A549 treated with CpdA at 1 μM for 4 hours (cell line): ENCODE measurements at places on chromosomes 5 and 9. TPM values are rescaled to one million over a fixed set of nuclear protein-coding genes. Genes with fewer than 3 reads are reported as not detected.

The SAXO1 gene
- not detected in 5 replicates for total RNA-seq

The BARX1 gene
- 7.1 to 12.5 TPM (median 11.0 TPM) in 5 replicates for total RNA-seq

The OR1J2 gene
- 0.06 to 0.15 TPM in 2 of 5 replicates, not detected in the others for total RNA-seq

The IRX4 gene
- total RNA-seq: 0.15 to 0.29 TPM (median 0.26 TPM) in 5 replicates

The TPM2 gene
- total RNA-seq: 578 to 668 TPM (median 633 TPM) in 5 replicates

The MSMP gene
- 0.25 to 0.63 TPM in 2 of 5 replicates, not detected in the others for total RNA-seq

The GBGT1 gene
- 1.6 to 3.0 TPM (median 2.8 TPM) in 5 replicates for total RNA-seq

The MZB1 gene
- 0.16 TPM in 1 of 5 replicates, not detected in the others for total RNA-seq

The SELENOP gene
- 0.17 to 0.57 TPM (median 0.41 TPM) in 4 of 5 replicates, not detected in the other for total RNA-seq

The PPP1R26 gene
- 15.3 to 21.2 TPM (median 18.7 TPM) in 5 replicates for total RNA-seq

The CYSRT1 gene
- 3.3 to 5.0 TPM (median 4.0 TPM) in 5 replicates for total RNA-seq

The LARP1 gene
- total RNA-seq: 116 to 149 TPM (median 138 TPM) in 5 replicates

The SPINK13 gene
- total RNA-seq: not detected in 5 replicates

The AFAP1L1 gene
- total RNA-seq: 4.4 to 6.3 TPM (median 5.5 TPM) in 5 replicates

The LRRTM2 gene
- not detected in 5 replicates for total RNA-seq

The LIX1 gene
- total RNA-seq: not detected in 5 replicates

The C9orf78 gene
- total RNA-seq: 49.0 to 57.3 TPM (median 49.9 TPM) in 5 replicates

The TEK gene
- 0.03 to 0.08 TPM (median 0.06 TPM) in 5 replicates for total RNA-seq

The GADD45G gene
- total RNA-seq: 0.16 to 0.40 TPM (median 0.35 TPM) in 4 of 5 replicates, not detected in the other

The PFN3 gene
- not detected in 5 replicates for total RNA-seq

The PCDHA5 gene
- total RNA-seq: 0.44 to 0.75 TPM (median 0.63 TPM) in 5 replicates

The MSX2 gene
- 4.6 to 6.7 TPM (median 6.3 TPM) in 5 replicates for total RNA-seq

The CORO2A gene
- 0.36 to 0.86 TPM (median 0.59 TPM) in 5 replicates for total RNA-seq

The DPYSL3 gene
- 16.6 to 19.4 TPM (median 17.9 TPM) in 5 replicates for total RNA-seq

The BNC2 gene
- 3.9 to 6.9 TPM (median 5.1 TPM) in 5 replicates for total RNA-seq

The IPO11 gene
- 15.3 to 17.7 TPM (median 17.0 TPM) in 5 replicates for total RNA-seq

The NR6A1 gene
- total RNA-seq: 1.0 to 2.2 TPM (median 1.7 TPM) in 5 replicates

The FNBP1 gene
- 13.9 to 16.2 TPM (median 15.2 TPM) in 5 replicates for total RNA-seq

The PALM2AKAP2 gene
- 0.06 to 0.55 TPM (median 0.37 TPM) in 5 replicates for total RNA-seq

The NXNL2 gene
- total RNA-seq: 0.54 to 1.2 TPM (median 0.95 TPM) in 5 replicates

The SKP2 gene
- 17.6 to 22.5 TPM (median 20.3 TPM) in 5 replicates for total RNA-seq

The KLF4 gene
- total RNA-seq: 12.2 to 19.3 TPM (median 13.4 TPM) in 5 replicates

The GMCL2 gene
- total RNA-seq: not detected in 5 replicates

The CDH10 gene
- 0.22 to 0.32 TPM (median 0.30 TPM) in 5 replicates for total RNA-seq

The IFNB1 gene
- total RNA-seq: not detected in 5 replicates

The SLC36A2 gene
- total RNA-seq: not detected in 5 replicates

The POLK gene
- 8.3 to 14.0 TPM (median 11.7 TPM) in 5 replicates for total RNA-seq

The ZFP2 gene
- total RNA-seq: 0.03 to 0.07 TPM in 2 of 5 replicates, not detected in the others

The S1PR3 gene
- total RNA-seq: 30.2 to 34.4 TPM (median 32.3 TPM) in 5 replicates

The INSYN2B gene
- total RNA-seq: 0.61 to 1.2 TPM (median 0.91 TPM) in 5 replicates

The PAM gene
- 19.5 to 31.3 TPM (median 22.7 TPM) in 5 replicates for total RNA-seq

The LCN15 gene
- total RNA-seq: 0.09 TPM in 1 of 5 replicates, not detected in the others

The TLE4 gene
- total RNA-seq: 12.5 to 14.9 TPM (median 13.4 TPM) in 5 replicates

The SCGB3A2 gene
- total RNA-seq: not detected in 5 replicates

The CD14 gene
- total RNA-seq: 3.6 to 5.6 TPM (median 4.4 TPM) in 5 replicates

The PCDH12 gene
- 0.02 to 0.29 TPM in 2 of 5 replicates, not detected in the others for total RNA-seq

The COL5A1 gene
- 33.0 to 64.6 TPM (median 55.0 TPM) in 5 replicates for total RNA-seq

The MRPS2 gene
- total RNA-seq: 101 to 134 TPM (median 128 TPM) in 5 replicates

The SLC46A2 gene
- total RNA-seq: not detected in 5 replicates
